Activated T-cell treated with anti-CD3 and anti-CD28 coated beads for 4 hours (primary cell): ENCODE measurements at places on chromosomes 7 and 10.
A peak's percentile ranks its signal among the peaks of the same experiment; 100 is the strongest.

DNA sequence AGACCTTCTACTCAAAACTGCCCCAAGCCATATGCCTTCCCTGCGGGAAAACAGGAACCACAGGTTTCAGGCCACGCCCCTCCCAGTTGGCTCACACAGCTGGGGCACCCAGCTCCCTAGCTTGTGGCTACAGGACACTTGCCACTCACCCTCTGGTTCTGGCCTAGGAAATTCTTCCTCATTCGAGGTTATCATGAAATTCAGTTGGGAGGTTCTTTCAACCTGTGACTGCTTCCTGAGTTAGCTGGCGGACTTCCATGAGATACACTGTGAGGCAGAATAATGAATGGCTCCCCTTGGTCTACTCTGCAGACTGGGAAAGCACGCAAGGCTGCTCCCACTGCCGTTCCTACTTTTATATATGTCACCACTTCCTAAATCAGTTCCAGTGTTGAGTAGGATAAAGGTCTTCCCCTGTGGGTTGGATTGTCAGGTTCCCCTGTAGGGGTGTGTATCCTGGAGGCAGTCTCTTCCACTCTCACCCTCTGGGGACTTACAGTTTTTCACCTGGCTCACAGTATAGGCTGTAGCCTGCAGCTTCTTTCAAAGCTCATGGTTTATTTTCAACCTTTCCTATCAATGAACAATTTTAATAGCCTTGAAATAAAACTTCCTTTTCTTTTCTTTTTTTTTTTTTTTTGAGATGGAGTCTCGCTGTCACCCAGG, 37.0 kb downstream of the GPR22 start:
- DNase-seq: no peak

- DNase-seq: no peak
Measured at GRCh38 chr10:10294881-10295529, 722.7 kb upstream of the CELF2 start.

DNA sequence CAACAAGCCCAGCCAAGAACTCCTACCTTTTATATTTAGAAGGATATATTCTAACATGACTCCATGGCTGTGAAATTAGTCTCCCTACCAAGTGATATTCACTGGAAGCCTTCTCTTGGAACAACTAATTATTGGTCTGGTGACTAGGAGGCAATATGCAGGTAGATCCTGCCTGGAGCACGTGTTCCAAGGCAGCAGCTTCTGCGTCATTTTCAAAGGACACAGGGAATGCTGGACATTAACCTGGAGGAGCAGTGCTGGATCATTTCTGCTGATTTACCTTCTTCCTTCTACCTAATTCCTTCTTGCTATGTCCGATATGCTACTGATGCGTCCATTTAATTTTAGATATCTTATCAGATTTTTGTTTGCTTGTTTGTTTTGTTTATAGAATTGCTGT, 5.6 kb downstream of the AKR1D1 start:
- DNase-seq: no peak

DNA sequence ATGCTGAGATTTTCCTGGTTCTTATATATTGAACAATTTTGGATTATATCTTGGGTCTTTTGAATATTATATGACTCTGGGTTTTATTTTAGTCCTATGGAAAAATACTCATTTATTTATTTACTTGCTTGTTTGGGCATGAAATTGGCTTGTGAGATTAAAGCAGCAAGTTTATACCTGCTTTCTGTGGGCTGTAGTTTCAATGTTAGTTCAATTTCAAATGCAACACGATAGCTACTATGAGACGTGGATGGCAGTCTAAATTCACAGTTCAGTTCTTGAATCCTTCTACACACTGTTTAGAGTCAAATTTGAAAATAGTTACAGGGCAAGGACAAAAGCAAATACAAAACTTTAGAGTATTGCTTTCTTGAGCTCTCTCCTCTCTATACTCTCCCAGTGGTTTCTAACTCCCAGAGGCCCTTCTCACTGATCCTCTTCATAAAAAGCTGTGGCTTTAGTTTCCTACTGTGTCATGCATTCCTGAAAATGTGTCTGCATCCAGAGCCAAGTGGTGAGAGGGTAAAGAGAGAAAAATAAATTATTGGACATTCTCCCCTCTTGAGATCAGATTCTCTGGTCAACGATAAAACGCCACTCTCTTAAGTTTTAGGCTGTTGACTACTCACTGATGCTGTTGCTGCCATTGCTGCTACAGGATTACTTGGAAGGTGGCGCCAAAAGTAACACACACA, 34.4 kb downstream of the POLR1F start:
- no peak for DNase-seq

- DNase-seq: no peak
Measured at GRCh38 chr7:121494516-121494915, 98.4 kb upstream of the FAM3C start.

- DNase-seq: no peak
Measured at GRCh38 chr7:129556607-129557133, 54.3 kb downstream of the SMKR1 start.

DNA sequence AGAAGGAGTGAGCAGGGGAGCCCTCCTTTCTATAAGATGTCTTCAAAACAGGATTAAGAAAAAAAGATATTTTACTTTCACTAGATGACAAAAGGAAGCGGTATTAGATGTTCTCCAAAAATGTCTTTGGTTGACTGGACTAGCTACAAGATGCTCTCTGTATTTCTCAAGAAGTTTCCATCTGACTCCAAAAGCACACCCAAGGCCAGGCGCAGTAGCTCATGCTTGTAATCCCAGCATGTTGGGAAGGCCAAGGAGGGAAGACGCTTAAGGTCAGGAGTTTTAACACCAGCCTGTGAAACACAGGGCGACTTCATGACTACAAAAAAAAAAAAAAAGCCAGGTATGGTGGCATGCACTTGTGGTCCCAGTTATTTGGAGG, 84.5 kb downstream of the PIP4K2A start:
- DNase-seq: no peak

DNA sequence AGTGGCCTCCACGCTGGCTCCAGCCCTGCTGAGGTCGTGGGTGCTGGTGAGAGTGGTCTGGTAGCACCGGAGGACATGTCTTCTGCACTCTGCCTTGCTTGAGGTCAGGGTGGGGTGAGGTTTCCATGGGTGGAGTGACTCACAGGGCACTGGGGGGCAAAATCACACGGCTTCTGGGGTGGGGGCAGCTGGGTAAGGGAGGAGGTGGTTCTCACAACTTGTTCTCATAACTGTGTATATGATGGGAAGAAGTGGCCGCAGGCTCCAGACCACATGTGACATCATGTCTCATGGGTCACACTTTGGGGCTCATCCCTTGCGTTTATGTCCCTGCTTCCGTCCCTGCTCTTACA, 884 bp upstream of the PRF1 start:
- DNase-seq: peak; percentile 28

DNA sequence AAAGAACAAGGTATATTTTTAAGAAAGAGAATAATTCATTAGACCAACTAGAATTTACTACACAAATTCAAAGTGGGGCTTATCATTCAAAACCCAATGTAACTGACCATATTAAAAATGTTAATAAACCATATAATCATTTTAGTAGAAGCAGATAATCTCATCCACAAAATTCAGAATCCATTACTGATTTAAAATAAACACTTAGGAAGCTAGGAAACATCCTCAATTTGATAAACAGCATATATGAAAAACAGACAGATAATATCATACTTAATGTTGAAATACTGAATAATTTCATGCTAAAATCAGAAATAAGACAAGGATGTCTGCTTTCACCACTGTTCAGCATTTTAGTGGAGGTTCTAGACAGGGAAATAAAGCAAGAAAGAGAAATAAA, 902.8 kb upstream of the PHF14 start:
- no peak for DNase-seq

GRCh38 chr7:1532456-1533254, 2.2 kb downstream of the MAFK start:
- DNase-seq: peak; percentile 53

GRCh38 chr7:51300762-51301674, 15.6 kb downstream of the COBL start:
- DNase-seq: no peak

- DNase-seq: no peak
Measured at GRCh38 chr10:132276179-132276675, 31.5 kb downstream of the STK32C start.

DNA sequence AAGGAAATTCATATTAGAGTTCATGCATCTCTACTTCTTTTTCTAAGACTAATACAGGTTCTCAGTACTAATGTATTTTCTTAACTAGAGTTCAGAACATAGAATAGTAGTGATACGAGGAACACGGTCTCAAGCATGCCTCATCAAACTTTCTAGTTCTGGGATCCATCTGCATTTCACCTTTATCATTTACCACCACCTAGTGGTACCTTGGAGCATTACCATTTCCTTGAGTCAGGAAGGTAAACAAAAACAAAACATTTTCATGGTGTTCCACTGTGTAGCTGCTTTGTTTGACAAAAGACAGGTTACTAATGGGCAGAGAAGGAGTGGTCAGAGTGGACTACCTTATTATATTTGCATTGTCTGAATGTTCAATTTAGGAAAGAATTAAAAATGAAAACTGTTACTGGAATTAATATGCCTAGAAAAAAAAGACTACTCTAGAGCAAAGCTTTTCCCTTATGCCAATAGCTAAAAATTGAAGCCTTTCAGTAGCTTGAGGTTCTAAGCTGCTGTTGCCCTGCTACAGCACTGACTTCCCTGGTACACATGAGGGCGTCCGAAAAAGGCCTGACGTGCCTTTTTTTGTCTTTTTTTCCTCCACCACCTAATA, 44.5 kb downstream of the STARD3NL start:
- no peak for DNase-seq

- no peak for DNase-seq
Measured at GRCh38 chr7:50140688-50141087, 47.6 kb upstream of the ZPBP start.

- no peak for DNase-seq
Measured at GRCh38 chr7:6015917-6016652, 7.0 kb downstream of the AIMP2 start.

DNA sequence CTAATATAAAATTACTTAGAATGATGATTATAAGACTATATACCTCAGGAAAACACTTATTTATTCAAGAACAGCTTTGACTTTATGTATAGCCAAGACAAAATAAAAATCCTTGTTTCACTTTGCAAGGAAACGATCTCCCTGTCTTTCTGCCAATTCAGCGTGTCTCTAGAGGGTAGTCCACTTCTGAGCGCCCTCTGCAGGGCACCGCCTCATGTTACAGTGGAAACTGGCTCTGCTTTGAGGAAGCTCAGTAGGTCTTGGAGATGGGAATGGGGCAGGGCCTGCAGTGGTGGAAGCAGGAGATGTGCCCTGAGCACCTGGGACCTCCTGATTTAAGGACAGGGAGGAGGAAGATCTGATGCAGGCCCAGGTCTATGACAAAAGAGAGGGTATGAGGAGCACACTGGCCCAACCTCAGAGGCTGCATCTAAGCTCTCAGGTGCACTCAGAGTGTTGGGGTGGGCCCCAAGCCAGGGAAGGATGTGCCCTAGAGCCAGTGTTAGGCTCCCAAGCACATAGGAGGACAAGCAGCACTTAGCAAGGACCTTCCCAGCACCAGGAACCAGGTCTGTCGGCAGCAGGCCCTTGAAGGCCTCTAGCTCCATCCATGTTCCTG, 481.0 kb downstream of the TNS3 start:
- no peak for DNase-seq

DNA sequence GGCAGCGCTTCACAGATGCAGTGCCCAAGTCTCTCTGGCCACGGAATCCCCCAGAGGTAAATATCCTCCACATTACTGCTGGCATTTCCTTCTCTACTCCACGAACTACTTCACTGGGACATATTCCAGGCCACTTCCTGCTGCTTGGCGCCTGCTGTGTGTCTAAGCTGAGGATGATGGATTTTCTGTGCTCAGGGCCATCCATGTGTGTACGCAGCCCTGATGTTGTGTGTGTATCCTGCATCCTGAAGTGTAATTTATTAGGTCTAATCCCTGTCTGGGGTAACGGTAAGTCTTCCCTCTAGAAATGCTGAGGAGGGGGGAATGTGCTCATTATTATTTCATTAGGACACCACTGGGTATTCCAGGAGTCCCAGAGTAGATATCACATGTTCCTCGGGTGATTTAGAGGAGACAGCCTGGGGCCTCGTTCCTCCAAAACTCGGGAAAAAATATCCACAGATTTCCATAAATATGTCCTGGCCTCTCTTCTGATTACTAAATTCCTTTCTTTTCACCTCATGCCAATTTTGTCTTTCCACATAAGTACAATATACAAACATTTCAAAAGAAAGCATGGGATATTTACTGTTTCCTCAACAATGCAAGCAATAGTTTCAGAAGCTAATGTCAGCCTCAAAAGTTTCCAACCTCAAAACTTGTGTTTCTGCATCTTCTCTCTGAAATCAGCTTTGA, 25.5 kb upstream of the HABP2 start:
- DNase-seq: no peak

DNA sequence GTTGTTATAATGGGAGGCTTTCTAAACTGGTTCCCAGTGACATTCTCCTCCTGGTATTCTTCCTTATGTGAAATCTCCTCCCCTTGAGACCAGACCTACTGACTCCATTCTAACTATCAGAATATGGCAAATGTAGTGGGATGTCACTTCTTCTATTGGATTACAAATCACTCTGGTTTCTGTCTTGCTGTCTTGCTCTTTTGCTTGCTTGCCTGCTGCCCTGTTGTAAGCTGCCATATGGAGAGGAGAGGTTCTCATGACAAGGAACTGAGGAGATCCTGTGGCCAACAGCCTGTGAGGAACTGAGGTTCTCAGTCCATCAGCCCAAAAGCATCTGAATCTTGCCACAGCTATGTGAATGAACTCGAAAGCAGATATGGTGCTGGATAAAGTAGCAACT, 4.7 kb upstream of the NRCAM start:
- no peak for DNase-seq

DNA sequence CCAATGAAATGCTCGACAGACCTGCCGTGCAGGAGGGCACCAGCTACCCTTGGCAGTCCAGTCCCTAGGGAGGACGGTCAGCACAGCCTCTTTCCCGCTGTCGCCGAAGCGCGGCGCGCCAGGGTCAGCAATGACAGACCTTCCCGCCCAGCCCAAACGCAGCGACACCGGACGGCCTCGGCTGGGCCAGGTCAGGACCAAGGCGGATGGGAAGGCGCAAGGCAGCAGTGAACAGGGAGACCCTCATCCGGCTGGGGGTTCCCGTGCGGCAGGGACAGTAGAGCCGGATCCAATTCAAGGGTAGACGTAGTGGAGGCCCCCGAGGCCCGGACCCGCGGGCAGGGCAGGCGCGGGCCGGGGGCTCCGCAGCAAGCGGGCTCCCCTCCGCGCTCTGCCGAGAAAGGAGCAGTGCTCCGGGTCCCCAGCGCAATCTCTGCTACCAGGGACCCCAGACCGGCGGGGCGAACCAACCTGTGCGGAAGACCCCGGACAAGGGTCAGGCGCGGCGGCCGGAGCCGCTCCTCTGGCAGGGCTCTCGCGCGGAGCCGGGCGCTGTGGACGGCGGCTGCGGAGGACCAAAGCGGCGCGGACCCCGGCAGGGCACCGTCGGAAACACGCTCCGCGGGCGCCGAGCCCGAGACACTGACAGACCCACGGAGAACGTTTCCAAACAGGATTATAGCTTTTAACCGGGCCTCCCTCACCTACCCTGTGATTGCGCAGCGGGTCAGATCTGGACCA, at the start of gene SEC31B:
SEC31B (minus strand) TSS at position 551 of the 741 bp plus-strand sequence. CDS start 2,909 bp downstream, outside the sequence.
- DNase-seq: no peak
